ENCODE measurements at places on chromosomes 12 and 14. TPM values are rescaled to one million over a fixed set of nuclear protein-coding genes. Genes with fewer than 3 reads are reported as not detected.

The MYH6 gene
- 532 TPM for total RNA-seq

The SLC17A8 gene
- total RNA-seq: not detected

The C1S gene
- 98.5 TPM for total RNA-seq

- DNase-seq: no peak
Measured at GRCh38 chr14:22252686-22253085, 336.3 kb downstream of the DAD1 start.

DNA sequence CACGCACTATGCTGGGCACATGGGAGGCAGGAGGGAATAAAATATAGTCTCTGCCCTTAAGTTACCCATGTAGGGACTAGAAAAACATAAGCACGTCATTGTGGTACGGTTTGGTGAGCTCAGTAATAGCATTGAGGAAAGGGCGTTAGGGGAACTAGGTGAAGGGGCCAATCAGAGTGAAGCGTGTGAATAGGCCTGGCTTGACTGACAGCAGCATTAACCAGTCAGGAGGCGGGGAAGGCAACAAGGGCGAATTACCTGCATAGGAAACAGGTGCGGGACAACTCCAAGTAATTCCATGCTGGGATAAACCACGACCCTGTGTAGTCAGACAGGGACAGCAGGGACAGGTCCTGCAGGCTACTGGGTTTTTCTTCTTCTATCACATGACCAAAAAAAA, 107.7 kb downstream of the UNC79 start:
- no peak for DNase-seq

DNA sequence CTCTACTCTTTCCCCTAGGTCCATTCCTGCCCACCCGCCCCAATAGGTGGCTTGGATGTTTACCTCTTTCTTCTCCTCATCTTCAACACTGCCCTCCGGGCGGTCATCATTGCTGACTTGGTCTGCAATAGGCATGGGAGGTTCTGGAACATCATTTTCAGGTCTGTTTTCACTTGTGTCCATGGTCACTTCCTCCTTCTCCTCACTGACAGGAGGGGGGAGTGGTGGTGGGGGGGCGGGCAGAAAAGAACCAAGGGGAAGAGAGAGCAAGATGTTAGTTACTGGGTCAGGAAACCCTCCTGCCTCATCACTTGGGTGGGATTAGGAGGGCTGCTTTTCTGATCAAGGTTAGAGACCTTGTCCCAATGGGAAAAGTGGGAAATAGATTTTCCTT, 12.1 kb upstream of the CDH24 start:
- no peak for DNase-seq

DNA sequence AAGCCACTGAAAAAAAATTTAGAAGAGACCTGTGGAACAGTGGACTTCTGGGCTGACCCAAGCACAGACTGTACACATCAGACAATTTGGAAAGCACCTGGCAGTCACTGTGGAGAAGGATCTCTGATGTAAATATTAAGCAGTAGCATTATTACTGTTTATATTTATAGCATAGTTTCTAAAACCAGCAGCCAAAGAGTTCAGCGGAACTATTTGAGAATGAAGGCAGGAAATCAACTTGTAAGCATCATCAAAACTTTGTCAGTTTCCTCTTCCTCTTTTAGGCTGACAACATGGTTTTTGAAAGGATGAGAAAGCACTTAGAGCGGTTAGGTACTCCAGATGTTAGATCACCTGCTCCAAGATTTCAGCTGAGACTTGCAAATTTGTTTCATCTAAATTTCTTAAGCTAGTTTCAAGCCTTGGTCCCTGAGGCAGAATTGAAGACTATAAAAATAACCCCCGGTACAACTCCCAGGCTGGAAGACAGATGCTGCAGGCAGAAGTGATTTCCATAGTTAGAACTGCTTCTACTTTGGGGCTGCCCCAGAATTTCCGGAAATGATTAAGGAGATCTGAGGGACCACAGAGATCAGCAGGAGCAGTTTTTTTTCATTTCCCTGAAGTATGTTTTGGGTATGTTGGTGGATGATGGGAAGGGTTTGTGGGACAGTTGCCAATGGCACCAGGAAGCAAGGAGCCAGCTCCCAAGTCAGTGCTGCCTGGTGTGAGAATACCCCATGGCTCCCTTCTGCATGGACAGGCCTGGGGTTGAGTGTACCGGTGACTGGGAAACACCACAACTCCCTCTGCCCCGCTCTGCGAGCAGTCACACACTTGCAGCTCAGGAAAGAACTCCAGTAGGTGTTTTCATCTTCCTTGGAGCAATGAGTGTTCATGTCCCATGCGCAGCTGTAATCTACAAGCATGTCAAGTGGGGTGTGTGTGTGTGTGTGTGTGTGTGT, 354.5 kb downstream of the NUAK1 start:
- no peak for DNase-seq
